ENCODE measurements at places on chromosomes 2 and 18.

DNA sequence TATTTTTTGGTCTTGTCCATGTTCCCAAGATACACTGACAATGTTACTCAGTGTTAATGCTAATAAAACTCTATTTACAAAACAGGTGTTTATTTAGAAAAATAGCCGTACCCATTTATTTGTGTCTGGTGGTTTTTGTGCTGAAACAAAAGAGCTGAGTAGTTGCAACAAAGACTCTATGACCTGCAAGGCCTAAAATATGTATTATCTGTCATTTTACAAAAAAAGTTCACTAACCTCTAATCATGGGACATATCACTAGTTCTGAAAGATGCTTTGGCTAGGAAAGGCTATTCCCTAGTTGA is 59.2 kb upstream of the SLC25A52 start:
- no peak for DNase-seq

DNA sequence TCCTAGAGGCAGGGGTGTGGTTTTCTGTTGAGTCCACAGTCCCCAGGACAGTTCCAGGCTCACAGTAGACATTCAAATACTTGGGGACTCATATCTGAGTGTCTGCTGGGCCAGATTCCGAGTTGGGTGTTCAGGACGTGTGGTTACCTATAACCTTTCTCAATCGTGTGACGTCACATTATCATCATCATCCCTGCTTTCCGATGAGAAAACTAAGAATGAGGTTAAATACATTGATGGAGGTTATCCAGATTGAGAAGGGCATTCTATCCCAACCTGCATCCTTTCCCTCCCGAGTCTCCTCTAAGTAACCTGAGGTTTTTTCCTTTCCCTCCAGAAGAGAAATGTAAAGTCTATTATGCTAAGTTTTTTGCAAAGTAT is 204.6 kb downstream of the MGAT5 start:
- DNase-seq = no peak

GRCh38 chr2:127953128-127953718 is 67.5 kb upstream of the AMMECR1L start:
- DNase-seq = no peak

DNA sequence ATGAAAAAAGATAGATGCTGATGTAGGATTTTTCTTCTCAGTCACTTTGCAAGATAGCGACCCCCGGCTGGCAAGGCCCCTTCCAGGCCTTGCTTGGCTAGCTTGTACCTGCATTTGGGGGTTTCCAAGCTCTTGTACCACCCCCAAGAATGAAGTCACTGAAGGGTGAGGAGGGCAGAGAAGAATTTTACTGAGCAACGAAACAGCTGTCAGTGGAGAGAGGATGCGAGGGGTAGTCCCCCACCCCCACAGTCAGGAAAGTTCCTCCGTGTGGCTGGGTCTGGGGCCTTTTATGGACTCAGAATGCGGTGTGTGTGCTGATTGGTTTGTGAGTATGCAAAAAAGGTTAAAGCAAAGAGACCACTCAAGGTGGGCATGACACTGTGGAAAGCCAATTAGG is 382.0 kb downstream of the GPD2 start:
- no peak for DNase-seq

DNA sequence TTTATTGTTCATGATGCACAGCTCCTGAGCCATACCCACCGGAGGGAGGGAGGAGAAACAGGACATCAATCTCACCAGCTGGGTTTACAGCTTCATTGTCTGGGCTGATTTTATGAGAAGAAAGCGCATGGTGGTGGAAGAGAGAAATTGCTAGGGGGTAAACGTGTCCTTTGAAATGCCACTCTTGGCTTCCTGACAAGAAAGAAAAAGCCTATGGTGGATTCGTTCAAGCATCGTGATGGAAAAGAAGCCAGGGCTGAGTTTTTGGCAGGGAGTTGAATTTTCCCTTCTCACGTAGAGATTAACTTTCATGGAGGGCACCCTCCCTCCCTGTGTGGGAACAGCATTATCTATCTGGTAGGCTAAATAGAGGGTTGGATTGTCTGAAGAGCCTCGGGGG is 502.0 kb downstream of the SLC4A3 start:
- DNase-seq = no peak

DNA sequence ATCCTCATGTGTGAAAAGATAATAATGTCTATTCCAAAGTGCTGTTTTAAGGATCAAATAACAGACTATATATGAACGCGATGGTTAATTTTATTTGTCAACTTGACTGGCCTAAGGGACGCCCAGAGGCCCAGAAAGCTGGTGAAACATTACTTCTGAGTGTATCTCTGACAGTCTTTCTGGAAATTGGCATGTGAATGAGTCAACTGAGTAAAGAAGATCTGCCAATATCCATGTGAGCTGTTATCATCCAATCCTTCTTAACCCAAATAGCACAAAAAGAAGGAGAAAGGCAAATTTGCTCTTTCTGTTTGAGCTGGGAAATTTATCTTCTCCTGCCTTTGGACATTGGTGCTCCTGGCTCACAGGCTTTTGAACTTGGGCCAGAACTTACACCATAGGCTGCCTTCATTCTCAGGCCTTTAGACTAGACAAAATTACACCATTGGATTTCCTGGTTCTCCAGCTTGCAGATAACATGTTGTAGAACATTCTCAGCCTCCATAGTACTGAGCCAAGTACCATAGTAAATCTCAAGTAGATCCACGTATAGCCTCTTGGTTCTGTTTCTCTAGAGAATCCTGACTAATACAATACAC is 114.7 kb upstream of the DOCK10 start:
- DNase-seq = no peak

- DNase-seq = no peak
Measured at GRCh38 chr2:57075226-57075625, 891.4 kb downstream of the CCDC85A start.

Data from NK-92 treated with Interleukin-12 subunit alpha and Interleukin-12 subunit beta, amount 100 ng/mL, for 24 hours (cell line).